ENCODE measurements at places on chromosomes 13 and 19.

DNA sequence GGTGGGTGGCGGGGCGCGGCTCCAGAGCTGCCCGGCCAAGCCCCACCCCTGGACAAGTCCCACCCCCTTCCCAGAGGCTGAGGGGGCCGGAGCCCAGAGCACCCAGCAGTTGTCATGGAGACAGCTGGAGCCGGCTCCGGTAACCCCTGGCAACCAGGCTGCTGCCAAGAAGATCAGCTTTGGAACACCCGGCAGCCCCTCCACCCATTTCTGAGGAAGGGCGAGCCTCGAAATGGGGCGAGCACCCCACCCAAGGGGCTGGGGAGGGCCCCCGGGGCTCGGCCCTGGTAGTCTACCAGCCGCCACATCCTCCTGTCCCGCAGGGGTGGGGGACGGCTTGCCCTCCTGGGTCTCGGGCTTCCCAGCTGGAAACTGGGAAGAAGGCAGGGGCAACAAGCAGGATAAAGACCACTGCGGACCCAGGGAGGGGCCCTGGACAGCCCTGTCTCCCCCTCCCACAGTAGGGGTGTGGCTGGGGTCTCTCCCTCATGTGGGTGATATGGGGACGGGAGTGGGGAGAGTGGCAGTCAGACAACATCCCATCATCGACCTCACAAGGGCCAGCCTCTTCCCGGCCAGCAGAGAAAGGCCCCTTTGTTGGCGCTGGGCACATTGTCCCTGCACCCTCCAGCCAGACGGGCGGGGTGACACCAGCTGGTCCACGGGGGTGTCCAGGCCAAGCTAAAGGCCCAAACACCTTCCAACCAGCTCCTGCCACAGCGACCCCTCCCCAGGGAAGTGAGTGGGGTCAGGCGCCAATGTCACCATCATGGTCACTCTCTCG lies 1.5 kb downstream of the CERS1 start:
- DNase-seq, result no peak

DNA sequence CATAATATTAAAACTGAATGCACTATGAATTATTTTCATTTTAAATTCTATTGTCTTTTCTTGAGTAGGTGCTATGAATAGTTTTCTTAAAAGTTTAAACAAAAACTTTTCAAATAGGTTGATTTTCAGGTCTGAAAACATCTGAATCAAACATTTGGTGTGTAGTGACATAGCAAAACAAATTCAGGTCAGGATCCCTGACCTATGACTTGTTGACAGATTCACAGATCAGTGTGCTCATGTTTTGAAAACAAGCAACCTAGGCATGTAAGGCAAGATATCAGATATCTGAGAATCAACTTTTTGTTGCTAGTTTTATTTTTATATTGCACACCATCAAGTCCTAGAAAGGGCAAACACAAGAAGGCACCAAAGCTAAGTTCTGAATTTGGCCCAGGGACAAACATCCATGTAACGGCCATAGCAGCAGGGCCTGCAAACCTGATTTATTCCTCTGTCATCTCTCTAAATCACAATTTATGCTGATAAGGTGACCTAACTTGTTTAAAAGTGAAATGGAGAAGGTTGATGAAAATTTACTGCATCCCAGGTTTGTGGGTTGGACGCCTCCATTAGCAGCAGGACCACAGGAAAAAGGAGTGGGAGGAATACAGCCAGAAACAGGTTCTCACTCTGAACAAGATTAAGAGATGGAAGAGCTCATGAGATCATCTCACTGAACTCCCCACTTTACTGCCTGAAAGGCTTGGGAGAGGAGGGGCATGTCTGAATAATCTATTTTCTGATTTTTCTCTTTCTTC lies 337.7 kb downstream of the KCNRG start:
- DNase-seq, result no peak

GRCh38 chr13:74187564-74187963 lies 53.4 kb upstream of the KLF12 start:
- DNase-seq, result no peak

- DNase-seq, result no peak
Measured at GRCh38 chr19:30897034-30897433, 452.2 kb downstream of the TSHZ3 start.

DNA sequence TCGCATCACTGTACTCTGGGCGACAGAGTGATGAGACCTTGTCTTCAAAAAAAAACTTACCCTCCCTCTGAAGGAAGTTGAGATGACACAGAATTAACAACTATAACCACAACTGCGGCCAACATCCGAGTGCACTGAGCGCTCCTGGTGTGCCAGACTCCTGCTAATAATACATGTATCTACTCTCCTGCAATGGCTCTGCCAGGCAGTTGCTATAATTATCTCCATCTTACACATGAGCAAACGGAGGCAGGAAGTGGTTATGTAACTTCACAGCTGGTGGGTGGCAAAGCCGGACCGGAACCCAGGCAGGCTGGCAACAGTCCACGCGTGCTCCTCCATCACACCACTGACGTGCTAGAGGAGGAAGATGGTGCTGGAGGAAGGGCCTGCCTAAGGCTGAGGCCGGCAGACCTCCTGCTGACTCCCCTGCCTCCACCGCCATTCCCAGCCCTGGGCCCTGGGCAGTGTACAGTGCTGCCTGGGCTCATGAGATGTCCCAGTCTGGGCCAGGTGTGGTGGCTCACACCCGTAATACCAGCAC lies 12.6 kb downstream of the XRCC1 start:
- peak; percentile 44 for DNase-seq

GRCh38 chr13:111584101-111584672 lies 263.7 kb downstream of the TEX29 start:
- DNase-seq, result no peak

- no peak for DNase-seq
Measured at GRCh38 chr13:40619479-40619814, 47.0 kb downstream of the FOXO1 start.

- no peak for DNase-seq
Measured at GRCh38 chr19:38735257-38735686, 9.0 kb downstream of the CAPN12 start.
